ENCODE measurements at places on chromosomes 12 and 14.

- no peak for DNase-seq
Observed at GRCh38 chr12:19035536-19035935, 94.0 kb upstream of the PLEKHA5 start.

DNA sequence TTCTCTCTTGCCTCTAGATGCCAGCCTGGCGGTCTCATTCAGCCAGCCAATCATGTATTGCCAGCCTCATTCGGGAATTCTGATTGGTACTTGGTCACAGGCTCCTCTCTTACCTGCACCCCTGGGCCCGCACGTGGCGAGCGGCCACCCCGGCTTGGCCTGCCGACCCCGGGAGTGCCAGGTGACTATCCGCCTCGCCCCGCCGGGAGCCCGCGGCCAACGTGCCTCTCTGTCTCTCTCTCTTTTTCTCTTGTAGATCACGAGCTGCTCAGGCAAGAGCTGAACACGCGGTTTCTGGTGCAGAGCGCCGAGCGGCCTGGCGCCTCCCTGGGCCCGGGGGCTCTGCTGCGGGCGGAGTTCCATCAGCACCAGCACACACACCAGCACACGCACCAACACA is 39.3 kb downstream of the LRCOL1 start:
- DNase-seq: no peak

GRCh38 chr12:131463174-131463573 is 247.7 kb upstream of the SFSWAP start:
- DNase-seq: no peak

DNA sequence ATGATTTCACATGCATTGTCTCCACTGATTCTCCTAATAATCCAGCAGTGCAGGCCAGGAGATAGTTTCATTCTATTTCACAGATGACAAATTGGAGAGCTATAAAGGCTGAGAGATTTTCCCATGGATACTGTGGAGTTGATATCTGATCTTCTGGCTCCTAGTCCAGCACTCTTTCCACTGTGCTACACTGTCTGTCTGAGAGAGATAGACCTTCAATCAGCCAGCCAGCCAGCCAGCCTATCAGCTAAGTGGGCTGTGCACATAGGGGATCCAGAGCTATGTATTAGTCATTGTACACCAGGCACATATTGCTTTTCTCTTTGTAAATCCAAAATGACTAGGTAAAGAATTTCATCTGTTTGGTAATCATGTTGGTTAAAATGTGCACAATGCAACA is 91.8 kb upstream of the ATP2B1 start:
- no peak for DNase-seq

- DNase-seq: no peak
Observed at GRCh38 chr12:111600205-111600642, 1.1 kb upstream of the ATXN2 start.

- no peak for DNase-seq
Observed at GRCh38 chr12:11651785-11652184, 2.3 kb downstream of the ETV6 start.

- no peak for DNase-seq
Observed at GRCh38 chr14:23876160-23876750, 77.3 kb upstream of the DHRS4 start.

DNA sequence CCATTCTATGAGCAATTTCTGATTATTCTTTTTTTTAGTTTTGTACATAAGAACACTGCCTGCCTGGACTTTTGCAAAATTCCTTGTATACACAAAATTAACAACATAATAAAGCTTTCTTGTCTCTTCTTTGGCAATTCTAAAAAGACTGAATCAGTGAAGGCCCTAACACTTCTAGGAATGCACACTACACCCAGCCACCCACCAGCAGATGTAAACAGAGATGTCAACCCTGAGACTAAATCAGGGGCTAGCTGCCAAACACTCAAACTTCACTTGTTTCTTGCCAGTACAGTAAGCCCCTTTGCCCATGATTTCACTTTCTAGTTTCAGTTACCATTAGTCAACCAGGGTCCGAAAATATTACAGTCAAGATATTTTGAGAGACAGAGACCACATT is 15.5 kb downstream of the DCAF5 start:
- DNase-seq: no peak

- DNase-seq: no peak
Observed at GRCh38 chr12:89276860-89277259, 75.4 kb downstream of the DUSP6 start.

- DNase-seq: no peak
Observed at GRCh38 chr14:91078095-91078737, 17.8 kb upstream of the RPS6KA5 start.

- no peak for DNase-seq
Observed at GRCh38 chr12:83082690-83083276, 396.1 kb downstream of the TMTC2 start.

DNA sequence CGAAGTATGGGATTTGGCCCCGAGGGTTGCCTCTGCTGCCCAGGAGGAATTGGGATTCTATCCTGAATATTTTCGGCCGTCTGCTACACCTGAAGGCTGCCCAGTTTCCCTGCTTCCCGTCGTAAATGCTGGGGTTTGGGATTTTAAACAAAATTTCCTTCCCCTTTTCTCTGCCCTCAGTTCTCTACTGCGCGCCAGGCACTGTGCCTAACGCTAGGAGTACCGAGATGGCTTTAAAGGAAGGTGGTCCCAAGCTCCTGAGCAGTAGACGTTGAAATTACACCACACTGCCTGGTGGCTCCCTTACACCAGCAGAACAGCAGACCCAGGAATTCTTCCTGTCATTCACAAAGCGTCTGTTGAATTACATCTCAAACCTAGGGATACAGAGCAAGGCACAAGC is 566 bp upstream of the PRDM4 start:
- DNase-seq: no peak

- no peak for DNase-seq
Observed at GRCh38 chr12:126545411-126545810, 1480.2 kb downstream of the AACS start.

- DNase-seq: no peak
Observed at GRCh38 chr14:103260629-103261124, 73.4 kb upstream of the EIF5 start.

DNA sequence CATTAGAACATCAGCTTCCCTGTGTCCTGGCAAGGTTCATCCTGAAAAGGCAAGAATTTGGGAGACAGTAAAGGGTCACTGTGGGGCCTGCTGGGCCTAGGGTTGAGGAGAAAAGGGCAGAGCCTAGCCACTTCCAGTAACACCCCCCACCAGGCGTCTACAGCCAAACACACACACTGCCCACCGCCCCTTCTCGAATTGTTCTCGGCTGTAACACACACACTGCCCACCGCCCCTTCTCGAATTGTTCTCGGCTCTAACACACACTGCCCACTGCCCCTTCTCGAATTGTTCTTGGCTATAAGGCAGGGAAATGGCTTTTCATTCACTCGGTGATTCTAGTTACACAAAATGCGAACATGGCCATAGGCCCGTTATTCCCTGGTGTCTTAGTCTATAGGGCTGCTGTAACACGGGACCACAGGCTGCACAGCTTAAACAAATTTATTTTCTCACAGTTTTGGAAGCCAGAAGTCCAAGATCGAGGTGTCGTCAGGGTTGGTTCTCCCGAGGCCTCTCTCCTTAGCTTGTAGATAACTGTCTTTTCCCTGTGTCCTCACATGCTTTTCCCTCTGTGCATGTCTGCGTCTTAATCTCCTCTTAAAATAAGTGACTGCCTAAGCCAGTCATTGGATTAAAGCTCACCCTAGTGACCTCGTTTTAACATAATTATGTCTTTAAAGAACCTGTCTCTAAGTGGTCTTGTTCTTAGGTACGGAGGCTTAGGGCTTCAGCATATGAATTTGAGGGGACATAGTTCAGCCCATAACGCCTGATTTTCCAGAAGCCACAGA is 171.0 kb downstream of the ADGRD1 start:
- no peak for DNase-seq

DNA sequence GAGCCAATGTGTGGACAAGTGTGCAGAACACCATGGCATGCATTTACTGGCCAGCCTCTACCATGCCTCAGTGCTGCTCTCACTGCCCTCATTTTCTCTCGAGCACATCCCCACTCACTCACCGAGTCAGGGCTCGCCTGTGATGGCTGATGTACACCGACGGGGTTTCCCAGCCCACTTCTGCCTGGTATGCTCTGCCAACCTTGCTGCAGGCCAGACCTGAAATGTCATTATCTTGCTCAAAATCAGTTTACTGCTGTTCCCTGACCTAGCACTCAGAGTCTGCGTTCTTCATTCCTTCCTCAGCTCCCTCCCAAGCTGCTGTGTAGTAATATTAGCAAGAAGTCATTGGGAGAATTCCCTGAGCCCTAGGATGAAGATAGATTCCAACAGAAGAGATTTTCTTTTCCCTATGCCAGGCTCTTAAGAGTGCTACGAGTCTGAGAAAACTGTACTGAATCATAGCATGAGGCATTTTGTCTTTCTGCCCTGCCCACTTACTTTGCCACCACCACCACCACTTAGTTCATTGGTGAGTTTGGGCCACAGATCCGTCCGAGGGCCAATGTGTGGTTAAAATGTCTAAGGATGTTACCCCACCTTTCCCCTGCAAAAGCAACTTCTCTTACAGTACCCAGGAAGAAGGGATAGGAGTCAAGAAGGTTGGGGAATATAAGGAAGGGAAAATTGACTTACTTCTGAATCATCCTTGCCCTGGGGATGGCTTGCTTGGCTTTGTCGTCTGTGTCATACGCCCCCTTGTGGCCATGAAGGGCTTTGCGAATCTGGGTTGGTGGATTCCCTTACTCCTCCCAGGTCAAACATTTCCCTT is 51.0 kb downstream of the BMAL2 start:
- DNase-seq: no peak

DNA sequence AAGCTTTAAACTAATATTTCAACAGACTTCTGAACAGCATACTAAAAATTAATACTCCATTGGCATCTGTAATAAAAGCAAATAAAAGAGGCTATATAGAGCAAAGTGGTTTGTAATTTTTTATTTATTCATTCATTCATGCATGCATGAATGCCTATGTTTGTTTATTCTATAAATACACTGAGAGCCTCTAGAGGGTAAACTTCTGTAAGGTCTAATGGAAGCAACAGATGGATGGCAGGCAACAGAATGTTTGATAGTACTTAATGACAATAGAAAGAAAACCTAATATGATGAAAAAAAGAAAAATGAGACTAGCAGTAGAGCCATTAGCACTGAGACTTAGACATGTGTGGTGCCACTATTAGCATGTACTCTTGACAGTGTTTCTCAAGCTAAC is 253.1 kb downstream of the CCDC91 start:
- peak; percentile 30 for DNase-seq

GRCh38 chr14:75452324-75452723 is 24.5 kb downstream of the JDP2 start:
- DNase-seq: no peak

DNA sequence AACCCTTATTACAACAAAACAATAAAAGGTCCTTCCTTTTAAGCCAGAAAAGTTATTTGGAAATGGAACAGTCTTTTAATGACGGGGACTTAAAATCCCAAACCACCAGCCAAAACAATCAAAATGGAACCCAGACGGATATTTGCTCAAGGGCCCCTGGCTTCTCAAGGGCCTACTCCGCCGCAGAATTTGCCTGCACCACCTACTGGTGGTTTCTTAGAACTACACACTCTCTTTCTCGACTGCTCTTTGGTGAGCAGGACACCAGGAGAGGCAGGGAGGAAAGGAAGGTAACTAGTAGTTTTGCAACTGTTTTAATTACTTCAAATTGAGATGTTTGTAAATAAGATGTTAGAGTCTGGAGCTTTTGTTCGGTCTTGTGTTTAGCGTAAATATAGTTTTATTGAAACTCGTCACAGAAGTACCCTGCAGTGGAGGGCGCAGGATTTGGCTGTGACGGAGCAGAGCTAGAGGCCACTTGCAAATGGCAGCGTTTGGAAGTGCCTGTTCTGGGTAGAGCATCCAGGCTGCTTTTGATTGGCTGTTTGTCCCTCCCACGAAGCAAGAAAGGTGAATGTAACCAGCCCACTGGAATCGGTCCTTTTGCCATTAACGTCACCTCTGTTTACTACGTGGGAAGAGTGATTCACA is 238.5 kb downstream of the CACNA1C start:
- DNase-seq: no peak

All from NCI-H1417 treated with DMSO at 0.1 percent for 48 hours (cell line).